ENCODE measurements at places on chromosomes 6 and 20.

DNA sequence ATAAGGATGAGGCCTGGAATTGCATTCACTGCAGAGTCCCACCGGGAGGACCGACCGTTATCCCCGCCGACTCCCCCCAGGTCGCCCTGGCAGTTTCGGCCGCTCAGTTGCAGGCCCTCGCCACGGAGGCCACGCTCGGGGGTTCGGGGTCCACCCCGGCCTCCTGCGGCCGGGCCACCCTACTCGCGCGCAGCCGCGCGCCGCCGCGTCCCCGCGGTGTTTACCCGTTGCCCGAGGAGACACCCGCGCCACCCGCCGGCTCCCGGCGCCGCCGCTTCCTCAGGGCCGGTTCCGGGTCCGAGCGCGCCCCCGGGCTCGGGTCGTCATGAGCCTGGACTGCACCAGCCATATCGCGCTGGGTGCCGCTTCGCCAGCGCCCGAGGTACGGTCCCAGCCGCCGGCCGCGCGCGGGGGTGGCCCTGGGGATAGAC is at the start of gene CCDC170:
TSS of gene CCDC170 (plus strand) at position 214 of the 431 bp plus-strand sequence. CDS start at position 326, 112 bp downstream.
- no peak for DNase-seq

DNA sequence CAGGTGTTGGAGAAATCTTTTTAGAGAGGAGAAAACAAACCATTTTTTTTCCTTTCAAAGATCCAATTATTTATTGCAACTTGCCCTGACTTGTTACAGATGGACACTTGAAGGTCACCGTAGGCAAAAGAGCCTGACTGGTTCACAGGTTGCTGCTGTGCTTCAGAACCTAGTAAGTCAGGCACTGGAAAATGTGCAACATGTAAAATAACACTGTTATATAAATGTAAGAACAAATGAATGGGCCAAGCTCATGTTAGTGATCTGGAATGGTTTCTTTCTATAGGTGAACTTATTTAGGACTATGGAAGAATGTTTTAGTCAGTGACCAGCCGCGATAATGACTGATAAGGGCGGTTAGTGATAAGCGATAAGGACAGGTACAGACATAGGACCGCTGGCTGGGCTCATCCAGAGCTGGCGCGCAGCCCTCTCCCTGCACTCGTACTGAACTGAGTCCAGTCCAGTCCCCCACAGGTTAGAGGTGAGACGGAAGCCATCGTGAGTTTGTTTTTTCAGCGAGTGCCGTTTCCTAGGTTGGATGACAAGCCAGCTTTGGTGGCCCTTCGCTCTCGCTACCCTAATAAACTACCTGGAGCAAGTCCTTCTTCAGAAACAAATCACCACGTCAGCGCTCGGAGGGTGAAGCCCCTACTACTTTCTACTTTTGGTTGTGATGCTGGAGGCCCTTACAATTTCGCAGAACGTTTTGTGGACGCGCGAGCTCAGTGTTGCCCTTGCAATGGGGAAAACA is 94.4 kb upstream of the PRDM1 start:
- peak; percentile 28 for DNase-seq

- DNase-seq = no peak
Measured at GRCh38 chr6:82739303-82739702, 326.3 kb downstream of the UBE3D start.

- DNase-seq = no peak
Measured at GRCh38 chr6:166929542-166930189, 26.7 kb downstream of the RNASET2 start.

DNA sequence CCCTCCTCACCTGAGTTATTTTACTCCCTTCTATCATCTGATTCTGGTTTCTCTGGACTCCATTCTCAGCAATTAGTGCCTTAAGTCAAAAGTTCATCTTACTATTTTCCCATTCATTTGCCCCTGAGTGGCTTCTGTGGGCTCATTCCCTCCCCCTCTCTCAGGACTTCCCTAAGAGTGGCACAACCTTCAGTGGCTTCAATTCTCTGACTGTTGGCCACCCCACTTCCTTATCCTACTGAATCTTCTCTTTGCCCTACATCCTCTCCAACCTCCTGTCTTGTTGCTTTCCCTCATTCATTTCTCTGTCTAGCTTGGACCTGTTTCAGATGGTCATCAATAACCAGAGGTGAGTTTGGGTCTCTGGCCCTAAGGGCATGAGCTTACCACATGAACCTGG is 61.1 kb upstream of the GLP1R start:
- no peak for DNase-seq

- no peak for DNase-seq
Measured at GRCh38 chr6:102415891-102416290, 1022.4 kb downstream of the GRIK2 start.

DNA sequence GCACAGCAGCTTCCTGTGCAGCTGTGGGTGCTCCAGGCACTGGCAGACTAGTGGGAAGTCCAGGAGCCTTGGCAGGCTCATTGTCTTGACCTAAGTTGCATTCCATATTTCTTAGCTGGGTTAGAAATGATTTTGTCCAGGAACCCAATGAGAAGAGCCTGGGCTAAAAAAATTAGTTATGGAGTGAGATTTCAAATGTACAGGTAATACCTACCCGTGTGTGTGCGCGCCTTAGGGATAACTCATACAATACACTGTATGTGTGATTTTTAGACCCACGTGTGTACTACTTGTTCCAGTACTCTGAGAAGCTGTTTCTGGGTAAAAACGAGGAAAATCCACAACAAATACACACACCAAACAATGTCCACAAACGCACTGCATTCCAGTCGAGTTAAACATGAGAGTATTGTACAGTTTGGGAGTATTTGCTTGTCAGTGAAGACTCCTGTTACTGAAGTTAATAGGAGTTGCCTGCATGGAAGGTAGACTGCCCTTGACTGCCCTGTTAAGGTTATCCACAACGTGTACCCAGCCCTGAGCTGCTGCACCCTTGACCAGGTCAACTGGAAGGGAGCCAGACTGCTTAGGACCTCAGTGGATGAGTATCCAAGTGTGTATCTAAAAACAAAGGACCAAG is 1.4 kb downstream of the PAQR8 start:
- DNase-seq = no peak

DNA sequence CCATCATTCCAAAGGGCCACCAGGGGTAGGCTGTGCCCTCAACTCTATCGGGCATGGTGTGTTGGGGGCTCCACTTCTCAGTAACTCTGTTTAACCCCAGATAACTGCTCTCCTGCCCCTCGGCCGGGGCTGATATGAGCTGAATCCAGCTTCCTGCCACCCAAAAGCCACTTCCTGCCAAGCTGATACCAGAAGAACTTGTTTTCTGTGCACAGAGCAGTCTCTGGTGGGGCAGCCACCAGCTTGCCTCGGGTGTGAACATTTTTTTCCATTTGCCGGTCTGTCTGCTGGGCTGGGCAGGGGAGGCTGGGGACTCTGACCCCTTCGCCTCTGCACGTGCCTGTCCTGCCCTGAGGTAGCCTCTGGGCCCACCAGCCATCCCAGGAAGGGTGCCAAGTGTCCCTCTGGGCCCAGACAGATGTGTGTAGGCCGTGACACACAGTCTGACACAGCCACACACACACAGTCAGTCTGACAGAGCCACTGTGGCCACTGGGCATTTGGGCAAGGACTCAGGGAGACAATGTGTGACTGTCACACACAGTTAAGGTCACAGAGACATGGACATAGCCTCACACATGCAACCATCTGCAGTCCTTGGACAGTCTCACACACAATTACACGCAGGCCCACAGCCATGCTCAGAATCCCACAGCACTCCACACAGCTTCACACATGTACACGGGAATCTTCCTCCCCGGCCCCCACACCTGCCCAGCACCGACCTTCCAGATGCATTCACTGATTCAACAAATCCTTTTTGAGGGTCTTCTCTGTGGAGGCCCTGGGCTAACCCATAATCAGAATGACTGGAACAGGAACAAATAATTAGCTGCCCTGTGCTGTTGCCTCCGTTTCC is 45.1 kb downstream of the NOL4L start:
- peak; percentile 56 for DNase-seq

GRCh38 chr6:168043848-168044415 is 35.1 kb downstream of the FRMD1 start:
- DNase-seq = no peak

DNA sequence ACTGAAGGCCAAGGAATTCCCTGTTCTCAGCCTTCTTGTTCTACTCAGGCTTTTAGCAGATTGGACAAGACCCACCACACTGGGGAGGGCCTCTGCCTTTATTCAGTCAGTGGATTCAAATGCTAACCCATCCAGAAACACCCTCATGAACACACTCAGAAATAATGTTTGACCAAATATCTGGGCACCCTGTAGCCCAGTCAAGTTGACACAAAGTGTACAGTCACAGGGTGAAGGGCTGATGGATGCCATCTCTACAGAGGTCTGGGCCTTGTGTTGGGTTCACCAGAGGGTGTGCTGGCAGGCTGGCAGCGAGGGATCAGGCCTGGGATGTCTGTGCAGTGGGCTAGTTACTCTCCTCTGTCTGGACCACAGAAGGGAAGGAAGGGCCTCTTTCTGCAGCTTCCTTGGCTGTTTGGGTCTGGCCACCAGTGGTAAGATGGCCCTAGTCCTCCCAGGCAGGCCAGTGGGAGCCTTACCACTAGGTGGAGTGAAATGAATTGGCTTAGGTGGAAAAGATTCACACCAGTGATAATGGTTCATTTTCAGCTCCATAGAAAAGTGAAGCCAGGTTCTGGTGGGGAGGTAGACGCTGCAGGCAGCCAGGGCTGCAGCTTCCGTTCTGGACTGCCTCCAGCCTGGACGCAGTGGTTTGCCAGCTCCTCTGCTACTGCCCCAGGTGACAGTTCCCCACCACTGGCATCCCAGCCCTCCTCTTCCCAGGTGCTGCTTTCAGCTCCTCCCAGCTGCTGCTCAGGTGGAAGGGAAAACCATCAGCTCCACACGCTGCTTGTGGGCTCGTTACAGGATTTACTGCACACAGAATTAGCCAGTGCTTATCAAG is 9.2 kb downstream of the TUBB2A start:
- DNase-seq = no peak

GRCh38 chr20:55928266-55928665 is 77.1 kb downstream of the CBLN4 start:
- no peak for DNase-seq

- DNase-seq = peak; percentile 6
Measured at GRCh38 chr6:150142670-150143515, at the start of gene PPP1R14C. PPP1R14C (plus strand) TSS chr6:150143044; CDS start chr6:150143193, 149 bp downstream.

- DNase-seq = no peak
Measured at GRCh38 chr20:57066126-57066900, 200.1 kb downstream of the BMP7 start.

DNA sequence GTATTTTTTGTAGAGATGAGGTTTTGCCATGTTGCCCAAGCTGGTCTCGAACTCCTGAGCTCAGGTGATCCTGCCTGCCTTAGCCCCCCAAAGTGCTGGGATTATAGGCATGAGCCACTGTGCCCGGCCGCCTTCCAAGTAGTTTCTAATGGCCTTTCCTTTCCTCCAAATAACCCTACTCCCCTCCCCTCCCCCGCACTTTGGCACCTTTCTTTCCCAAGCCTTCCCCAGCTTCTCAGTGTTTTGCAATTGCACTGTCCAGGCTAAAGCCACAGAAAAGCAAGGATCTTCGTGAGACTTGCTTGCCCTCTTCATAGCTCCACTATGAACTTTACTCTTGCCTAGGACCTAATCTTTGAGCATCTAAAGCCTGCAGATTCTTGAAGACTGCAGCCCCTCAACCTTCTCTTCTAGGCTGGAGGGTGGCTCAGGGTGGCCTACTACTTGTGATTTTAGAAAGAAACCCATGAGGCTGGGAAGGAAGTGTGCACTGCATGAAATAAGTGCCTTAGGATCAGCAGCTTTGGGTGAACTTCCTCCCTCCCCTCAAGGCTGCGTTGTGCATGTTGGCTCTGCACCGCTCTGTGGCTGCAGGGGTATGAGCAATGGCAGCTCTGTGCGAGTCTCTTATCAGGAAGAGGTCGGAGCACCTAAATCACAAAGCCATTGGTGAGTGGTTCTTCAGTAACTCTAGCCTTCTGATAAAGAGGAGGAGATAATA is 152.4 kb upstream of the SNX9 start:
- no peak for DNase-seq

GRCh38 chr6:43788301-43788700 is 18.3 kb downstream of the VEGFA start:
- no peak for DNase-seq

GRCh38 chr6:104718672-104719071 is 141.0 kb downstream of the HACE1 start:
- DNase-seq = no peak

GRCh38 chr20:25584905-25585704 is at the start of gene NINL:
NINL (minus strand) TSS chr20:25585531; CDS start chr20:25526587, 58,944 bp downstream.
- DNase-seq = peak; percentile 25

DNA sequence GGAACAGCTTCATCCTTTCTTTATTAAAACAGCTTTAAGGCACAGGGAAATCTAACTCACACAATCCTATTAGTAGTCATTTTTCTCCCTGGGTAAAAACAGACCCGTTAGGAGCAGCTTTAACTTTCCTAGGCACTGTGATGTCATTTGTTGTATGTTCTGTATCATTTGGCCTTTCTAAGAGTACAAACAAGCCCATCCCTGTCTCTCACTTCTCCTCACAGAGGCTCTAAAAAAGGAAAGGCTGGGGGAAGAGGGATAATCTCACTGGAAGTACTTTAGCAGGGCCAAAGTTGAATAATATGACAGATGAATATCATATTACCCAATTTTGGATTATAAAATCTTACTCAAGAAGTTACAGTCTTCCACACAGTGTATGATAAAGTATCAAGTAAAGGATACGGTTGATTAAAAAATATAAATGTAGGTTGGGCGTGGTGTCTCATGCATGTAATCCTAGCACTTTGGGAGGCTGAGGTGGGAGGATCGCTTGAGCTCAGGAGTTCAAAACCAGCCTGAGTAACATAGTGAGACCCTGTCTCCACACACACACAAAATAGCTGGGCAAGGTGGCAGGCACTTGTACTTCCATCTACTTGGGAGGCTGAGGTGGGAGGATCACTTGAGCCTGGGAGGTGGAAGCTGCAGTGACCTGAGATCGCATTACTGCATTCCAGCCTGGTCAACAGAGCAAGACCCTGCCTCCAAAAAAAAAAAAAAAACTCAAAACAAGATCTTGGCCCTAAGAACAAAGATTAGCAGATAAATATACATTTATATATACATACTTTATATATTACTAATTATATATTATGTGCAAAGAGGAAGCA is 7.9 kb downstream of the NUDT3 start:
- no peak for DNase-seq

DNA sequence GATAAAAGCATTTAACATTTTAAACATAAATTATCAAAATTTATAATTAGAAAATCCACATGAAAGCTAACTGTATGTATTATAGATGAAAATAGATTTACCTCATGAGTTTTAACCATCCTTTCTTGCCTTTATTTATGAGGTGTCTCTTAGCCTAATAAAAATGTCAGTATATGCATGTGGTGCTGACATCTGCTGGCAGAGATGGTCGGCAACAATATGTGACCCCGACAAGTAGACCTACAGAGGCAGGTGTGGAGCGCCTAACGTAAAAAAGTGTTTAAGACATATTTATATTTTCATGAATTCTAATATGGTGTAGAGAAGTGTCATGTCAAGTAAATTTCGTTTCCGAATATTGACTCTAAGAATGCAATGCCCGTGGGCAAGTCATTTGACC is 149.0 kb upstream of the FUT9 start:
- no peak for DNase-seq

DNA sequence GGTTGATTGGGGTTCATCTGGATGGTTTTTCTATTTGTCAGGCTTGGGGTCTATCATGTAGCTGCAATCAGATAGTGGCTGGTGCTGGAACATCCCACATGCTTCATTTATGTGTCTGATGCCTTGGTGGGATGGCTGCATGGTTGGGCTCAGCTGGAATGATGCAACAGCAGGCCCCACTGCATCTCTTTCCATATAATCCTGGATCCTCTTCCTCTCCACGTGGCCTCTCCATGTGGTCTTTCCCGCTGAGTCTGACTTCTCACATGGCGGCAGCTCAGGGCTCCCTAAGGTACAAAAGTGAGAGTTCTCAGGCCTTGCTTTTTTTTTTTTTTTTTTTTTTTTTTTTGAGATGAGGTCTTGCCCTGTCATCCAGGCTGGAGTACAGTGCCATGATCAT is 65.0 kb upstream of the SUPT3H start:
- no peak for DNase-seq

Measured in stimulated activated naive CD4-positive, alpha-beta T cell treated with Interleukin-2 at 50 U/mL for 16 hours (primary cell).